ENCODE measurements at places on chromosomes 2 and 18.
A peak's percentile ranks its signal among the peaks of the same experiment; 100 is the strongest.

GRCh38 chr2:66688951-66689350 lies 254.0 kb downstream of the MEIS1 start:
- DNase-seq, result no peak

DNA sequence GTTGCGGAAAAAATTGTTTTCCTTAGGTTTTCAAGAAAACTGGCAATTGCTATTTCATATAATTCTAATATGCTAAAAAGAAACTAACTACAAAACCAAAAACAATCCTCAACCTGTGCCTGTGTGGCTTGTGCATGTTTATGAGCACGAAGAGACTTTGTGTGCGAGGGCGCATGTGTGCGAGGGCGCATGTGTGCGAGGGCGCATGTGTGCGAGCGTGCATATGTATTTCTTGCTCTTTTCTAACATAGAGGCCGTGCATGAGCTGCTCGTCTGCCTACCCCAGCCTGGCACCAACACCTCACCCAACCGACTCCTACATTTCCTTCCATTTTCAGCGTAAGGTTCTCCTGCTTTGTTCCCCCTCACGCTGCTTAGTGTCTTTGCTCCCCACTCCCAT lies 211.6 kb downstream of the DOK6 start:
- DNase-seq, result no peak

GRCh38 chr2:73700131-73700611 lies 37.0 kb downstream of the TPRKB start:
- DNase-seq, result no peak

GRCh38 chr2:65228263-65228750 lies 676 bp downstream of the ACTR2 start:
- peak; percentile 6 for DNase-seq

GRCh38 chr2:201542291-201542690 lies 90.8 kb downstream of the STRADB start:
- DNase-seq, result no peak

GRCh38 chr2:39568561-39569006 lies 97.1 kb upstream of the TMEM178A start:
- no peak for DNase-seq

DNA sequence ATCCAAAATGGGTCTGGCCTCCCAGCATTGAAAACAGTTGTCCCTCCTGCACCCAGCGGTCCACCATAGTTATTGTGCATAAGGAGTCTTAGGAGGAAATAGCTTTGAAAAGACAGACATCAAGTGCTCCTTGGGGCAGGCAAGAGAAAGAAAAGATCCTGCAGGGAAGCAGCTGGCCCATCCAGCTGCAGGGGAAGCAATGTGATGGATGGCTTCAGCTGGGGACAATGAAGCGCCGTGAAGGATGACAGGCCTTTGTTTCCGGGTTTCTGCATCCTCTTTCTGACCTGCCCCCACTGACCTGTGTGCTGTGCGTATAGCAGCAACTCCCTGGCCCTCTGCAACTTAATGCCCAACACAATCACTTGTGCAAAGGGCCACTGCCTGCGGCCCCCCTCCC lies 142.9 kb upstream of the NCKAP5 start:
- DNase-seq, result no peak

DNA sequence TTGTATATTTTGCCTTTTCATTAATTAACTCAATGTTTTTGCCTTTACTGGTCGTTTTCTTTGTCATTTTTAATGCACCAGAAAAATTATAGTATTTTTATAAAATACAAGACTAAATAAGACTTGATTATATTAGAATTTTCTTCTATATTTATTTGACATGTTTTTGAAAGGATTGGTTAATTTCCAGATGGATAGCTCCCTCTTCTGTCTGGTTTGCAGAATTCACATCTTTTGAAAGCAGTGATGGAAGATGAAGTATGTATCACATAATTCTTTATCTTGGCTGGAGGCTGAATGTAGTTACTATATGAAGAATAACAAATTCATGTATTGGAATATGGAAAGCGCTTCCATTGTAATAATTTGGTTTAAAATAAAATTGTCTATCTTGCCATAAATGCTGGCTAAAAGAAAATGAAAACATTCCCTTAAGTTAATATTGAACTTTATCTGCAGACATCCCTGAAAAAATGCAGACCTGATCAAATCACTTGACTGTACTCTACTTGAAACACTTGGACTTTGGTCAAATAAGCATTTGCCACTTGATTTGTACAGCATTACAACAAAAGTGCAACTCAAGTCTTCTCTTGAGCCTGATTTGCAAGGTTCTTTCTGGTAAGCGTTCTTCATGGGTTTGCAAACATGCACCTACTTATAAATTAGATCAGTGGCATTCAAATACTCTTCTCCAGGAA lies 86.3 kb upstream of the EFEMP1 start:
- DNase-seq, result no peak

DNA sequence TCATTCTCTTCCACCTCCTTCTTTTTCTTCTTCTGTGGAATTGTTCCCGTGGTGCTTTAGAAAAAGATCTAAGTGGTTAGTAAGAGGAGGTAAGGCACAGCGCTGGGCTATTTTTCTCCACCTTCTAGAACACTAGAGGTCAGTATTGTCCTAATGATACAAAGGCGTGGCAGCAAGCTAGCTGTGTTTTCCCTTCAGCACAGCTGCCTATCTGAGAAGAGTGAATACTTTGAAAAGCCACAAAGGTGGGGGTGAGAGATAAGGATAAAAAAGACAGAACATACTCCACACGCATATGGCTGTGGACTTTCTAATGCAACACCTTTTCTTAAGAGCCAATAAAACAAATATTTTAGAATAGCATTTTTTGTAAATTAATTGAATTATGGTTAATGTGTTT lies 2.1 kb downstream of the CNTNAP5 start:
- DNase-seq, result no peak

DNA sequence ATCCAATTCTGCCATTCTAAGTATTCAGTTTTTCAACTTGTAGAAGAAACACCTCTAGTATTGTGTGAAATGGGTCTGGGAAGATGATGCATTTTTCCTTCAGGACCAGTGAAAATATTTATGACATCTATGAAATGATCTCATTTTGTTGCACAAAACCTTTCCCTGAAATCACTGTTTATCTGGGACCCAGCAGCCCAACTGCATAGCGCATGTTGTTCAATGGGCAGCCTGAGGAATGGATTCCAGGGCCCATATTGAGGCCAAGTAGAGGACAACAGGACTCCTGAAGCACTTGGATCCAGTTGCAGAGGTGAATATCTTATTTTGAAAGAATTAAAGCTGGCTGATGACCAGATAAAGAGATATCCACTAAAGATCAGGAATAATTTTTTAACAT lies 7.3 kb downstream of the RBMS1 start:
- DNase-seq, result no peak

- no peak for DNase-seq
Measured at GRCh38 chr2:204264085-204264553, 281.2 kb upstream of the PARD3B start.

DNA sequence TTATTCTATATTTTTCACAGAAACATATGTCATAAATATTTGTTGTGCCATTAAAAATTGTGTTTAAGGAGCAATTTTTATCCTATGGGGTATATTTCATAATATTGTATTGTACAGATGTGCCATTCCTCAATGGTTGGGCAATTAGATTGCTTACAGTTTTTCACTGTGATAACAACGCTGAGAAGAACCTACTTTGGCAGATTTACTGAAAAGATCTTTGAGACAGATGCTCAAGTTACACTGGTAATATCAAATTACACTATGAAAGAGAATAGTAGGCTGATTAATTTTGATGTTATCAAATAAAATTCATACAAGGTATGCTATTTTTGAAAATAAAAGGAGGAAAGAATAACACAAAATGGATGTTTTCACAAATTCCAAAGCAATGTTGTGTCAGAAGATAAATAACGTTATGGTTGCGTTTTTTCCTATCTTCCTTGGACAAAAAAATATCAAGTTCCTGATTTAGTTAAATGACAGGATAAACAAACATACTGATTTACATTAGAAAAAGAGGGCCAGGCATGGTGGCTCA lies 335.1 kb upstream of the ZNF521 start:
- DNase-seq, result no peak

- no peak for DNase-seq
Measured at GRCh38 chr2:10254373-10255188, 48.1 kb upstream of the HPCAL1 start.

DNA sequence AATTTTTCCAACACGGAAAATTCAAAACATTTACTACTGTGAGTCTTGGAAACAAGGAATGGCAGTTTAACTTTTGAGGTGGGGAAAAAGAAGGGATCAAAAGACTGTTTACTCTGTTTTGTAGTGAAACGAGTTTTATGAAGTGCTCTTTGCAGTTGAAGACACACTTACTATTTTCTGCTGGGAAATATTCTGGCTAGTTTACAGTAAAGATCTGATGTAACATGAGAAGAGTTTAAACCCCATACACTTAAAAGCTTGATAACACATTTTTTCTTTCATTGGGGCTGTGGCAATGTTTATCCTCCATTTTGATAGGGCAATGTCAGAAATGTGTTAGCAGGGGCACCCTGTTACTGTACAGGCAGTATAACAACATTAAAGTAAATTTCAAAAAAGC lies 124.9 kb upstream of the SMAD7 start:
- DNase-seq, result no peak

DNA sequence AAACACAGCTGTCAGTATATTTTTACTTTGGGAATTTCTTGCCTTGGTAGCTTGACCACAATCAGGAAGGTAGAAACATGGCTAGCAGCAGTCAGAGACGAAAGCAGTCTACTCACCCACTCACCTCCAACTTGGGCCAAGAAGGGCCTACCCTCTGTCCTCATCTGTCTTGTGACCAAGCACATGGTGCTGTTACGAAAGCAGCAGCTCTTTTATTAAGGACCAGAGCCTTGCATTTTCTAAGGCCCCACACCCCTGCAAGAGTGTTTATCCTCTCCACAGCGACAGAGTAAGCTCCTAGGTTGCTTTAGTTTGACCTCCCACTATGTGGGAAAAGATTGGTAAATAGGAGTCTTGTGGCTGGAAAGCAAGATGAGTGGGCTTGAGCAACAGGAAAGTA lies 31.3 kb upstream of the MSTN start:
- DNase-seq, result no peak

- no peak for DNase-seq
Measured at GRCh38 chr2:118061135-118061955, 26.9 kb upstream of the INSIG2 start.

- DNase-seq, result no peak
Measured at GRCh38 chr2:41927581-41928264, 120.1 kb upstream of the PKDCC start.

DNA sequence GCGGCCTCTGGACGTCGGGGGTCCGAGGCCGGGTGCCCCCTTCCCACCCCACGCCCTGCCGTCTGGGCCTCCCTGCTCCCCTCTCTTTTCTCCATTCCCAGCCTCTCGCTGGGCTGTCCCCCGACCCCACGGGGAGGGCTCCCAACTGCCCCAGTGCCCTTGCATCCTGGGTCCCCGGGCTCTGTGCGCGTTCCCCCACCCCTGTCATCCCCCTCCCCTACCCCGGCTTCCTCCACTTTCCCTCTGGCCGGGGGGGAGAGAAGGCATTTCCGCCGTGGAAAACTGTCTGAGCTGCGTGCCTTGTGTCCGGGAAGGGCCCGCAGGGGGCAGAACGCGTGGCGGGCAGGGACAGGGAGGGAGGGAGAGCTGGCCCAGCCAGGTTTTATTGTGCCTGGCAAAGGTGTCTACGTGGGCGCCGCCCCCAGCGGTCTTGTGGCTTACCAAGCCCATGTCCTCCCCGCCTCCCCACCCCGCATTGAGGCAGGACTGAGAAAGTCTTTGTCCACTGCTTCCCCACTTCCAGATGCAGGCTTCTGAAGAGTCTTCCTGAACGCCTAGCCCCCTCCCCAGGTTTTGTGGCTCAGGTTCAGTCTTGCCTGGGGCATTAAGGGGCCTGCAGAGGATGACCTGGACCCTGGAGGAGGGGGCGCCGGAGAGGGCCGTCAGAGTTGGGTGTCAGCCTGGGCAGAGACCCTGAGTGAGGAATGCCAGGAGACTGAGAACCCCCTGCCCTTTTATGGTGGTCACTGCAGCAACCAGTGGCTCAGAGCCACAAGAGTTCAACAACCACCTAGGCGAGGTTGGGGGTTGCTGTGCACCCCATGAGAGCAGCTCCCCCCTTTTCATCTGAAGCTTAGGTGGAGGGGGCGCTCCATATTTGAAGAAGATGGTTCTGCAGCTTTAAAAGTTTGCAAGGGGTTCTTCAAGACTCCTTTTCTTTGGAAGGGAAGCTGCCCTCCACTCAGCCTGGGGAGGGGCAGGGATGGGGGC lies 1.3 kb downstream of the ITM2C start:
- no peak for DNase-seq

DNA sequence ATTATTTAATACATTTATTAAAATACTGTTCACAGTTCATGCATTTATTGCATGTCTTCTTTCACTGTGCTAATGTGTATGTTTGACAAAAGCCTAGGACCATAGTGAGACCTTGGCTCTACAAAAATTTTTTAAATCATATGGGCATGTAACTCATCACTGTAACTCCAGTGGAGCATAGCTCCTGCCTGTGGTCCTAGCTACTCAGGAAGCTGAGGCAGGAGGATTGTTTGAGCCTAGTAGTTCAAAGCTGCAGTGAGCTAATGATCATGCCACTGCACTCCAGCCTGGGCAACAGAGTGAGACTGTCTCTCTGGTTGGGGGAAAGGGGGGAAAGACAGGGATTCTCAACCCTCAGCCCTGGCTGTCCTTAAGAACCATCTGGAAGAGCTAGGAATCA lies 137.8 kb downstream of the PRKCE start:
- no peak for DNase-seq

DNA sequence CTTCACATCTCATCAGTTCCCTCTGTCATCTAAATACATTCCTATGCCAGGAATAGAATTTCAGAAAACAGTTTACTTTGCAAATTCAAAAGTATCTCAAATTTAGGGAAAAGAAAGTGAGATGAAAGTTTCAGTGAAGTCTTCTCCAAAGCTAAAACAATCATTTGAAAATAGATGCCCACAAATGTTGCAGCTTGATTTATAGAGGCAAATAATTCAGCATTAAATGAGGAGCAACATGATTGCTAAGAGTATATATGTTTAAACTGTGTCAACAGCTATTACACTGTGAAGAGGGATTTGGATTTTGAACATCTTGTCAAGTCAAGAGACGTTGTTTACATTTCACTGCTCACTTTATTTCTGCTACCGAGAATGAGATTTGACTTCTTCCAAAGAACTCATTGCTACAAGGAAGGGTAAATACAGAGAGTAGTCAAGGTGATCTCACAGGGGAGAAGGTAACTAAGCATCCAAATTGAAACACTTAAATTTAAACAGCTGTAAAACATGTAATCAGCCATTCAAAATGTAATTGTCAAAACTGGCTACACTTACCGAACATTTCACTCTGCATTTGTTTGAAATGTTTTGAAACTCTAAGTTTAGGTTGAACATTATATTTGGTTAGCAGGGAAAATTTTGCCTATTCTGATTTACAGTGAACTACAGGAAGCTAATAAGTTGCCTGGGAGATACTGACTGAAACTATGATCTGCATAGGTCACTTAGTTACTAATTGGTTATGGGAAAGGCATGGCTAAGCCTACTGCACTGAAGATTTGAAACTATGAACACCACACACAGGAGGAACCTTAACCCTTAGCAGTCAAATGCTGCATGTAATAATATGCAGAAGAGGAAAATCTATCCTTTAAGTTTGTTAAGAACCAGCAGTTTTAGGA lies 33.2 kb upstream of the GALNT3 start:
- DNase-seq, result no peak

Measured in activated T-cell treated with anti-CD3 and anti-CD28 coated beads for 24 hours (primary cell).